ENCODE measurements at places on chromosomes 7 and 10.

DNA sequence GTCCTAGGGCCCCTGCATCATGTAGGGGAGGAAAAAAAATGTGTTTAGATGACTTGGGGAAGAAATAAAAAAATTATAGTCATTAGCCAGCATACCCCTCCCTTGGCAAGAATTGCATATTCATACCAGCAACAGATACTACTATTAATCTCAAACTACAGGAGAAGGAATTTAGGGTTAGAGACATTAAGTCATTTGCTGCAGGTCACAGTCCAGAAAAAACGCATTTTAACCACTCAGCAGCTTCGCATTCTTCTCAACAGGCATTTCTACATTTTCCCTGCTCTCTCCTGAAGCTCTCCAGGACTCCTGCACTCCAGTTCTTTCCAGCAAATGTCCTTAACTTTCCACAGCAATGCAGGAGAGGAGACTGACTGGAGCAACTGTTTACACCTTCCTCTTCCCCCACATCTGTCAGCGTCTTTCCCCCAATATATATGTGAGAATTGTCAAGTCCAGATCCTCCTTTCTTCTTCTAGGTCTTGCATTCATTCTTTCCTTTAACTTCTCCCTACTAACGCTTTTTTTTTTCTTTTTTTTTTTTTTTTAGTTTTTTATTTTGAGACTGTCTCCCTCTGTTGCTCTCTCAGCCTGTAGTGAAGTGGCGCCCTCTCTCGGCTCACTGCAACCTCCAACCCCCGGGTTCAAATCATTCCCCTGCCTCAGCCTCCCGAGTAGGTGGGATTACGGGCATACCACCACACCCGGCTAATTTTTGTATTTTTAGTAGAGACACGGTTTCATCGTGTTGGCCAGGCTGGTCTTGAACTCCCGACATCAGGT is 35.6 kb downstream of the PRPS1L1 start:
- no peak for DNase-seq

GRCh38 chr7:107980171-107980570 is 22.8 kb downstream of the LAMB1 start:
- no peak for DNase-seq

DNA sequence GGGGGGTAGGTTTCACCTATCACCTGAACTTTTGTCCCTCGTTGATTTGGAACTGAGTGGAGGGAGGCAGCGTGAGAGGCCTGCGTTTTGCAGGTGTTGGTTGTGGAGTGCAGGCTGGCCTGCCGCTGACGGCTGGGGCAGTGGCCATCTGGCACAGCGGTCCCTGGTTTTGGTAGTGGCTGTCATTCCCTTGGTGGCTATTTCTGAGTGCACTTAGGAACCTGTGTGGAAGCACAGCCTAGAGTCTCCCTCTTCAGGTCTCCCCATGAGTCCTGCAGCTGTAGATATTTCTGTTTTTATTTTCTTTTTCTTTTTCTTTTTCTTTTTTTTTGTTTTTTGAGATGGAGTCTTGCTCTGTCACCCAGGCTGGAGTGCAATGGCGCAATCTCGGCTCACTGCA is 129.2 kb downstream of the CUL2 start:
- DNase-seq: no peak

- DNase-seq: no peak
Observed at GRCh38 chr10:58641095-58641531, 128.4 kb downstream of the BICC1 start.

DNA sequence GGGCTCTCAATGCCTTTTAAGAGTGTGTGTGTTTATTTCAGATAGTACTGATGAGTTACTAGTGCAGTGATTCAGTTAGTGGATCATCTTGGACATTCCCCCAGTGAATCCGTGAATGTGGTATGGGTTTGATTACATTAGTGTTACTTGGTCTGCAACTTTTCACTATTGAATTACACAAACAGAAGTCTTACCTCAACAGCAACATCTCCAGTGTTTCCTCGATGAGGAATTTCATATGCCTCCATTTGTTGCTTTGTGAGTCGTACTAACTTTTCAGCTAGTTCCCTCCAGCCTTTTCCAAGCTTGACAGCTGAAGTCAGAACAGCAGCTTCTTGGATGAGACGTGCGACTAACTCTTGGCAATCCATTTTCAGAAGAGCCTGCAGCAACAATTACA is 63.2 kb downstream of the MACC1 start:
- no peak for DNase-seq

DNA sequence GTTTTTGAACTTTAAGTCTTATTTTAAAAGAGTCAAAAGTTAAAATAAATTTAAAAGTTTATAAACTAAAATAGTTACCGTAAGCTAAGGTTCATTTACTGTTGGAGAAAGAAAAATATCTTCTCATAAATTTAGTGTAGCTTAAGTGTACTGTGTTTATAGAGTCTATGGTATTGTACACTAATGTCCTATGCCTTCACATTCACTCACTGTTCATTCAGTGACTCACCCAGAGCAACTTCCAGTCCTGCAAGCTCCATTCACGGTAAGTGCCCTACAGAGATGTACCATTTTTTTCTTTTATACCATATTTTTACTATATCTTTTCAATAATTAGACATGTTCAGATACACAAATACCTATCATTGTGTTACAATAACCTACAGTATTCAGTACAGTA is 97.6 kb downstream of the PTN start:
- no peak for DNase-seq

DNA sequence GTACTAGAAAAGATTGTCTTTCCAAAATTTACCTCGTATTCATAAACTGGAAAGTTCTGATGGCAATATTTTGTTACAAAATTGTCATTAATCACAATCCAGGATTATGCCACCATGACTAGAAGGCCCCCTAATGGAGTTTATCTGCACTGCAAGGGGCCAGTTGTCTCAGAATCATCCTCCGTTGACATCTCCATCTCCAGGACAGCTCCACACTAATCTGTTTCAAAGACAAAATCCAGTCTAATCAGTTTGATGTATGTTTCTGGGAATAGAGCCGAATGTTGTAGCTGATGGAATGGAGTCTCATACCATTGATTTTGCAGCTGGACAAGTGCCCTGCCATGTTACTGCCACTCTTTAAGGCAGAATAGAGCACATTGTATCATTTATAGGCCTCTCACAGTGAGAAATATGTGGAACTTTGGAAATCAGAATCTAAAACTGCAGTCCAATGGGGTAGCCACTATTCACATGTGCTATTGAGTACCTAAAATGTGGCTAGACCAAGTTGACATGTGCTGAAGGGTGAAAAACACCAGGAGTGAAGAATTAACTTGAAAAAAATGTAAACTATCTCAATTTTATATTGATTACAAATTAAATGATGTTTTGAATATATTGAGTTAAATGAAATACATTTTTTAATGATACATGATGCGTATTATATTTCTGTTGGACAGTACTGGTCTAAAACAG is 38.3 kb upstream of the TOMM7 start:
- DNase-seq: no peak

- no peak for DNase-seq
Observed at GRCh38 chr7:108455551-108455997, 662 bp downstream of the NRCAM start.

DNA sequence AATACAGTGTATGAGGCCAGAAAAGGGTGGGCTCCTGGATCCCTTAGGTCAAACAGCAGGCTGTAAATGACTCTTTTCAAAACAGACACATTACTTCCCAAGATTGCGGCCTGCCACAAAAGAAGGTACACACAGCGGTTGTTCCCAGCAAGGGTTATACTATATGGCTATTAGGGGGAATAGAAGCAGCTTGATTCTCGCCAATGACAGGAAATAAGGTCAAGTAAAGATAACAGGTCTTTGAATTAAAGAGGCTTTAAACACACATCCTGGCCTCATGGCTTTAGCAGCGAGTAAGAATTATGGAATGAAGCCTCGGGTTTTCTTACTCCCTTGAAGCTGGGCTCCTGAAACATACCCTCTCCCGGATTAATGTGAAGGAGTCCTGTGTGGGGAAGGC is 58.3 kb downstream of the CYP26A1 start:
- DNase-seq: no peak

DNA sequence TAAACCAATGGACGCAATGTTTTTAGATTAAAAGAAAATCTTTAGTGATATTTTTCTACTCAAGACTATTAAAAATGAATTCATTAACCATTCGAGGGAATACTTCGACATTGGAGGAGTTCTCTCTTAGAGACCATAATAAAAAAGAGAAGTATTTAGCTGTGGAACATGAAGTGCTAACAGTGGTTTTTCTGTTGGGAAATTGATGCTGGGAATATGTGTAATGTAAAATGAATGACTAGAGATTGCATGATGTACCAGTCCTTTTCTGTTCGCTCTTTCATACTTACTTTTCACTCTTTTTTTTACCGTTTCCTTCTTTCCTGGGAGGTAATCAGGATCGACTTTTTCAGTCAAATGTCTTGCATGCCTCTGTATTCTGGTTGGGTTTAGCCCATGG is 41.3 kb downstream of the ST7 start:
- no peak for DNase-seq

GRCh38 chr7:90383422-90383821 is 19.8 kb upstream of the CLDN12 start:
- DNase-seq: no peak

Measured in GM12864 (cell line).